ENCODE measurements at places on chromosomes 1 and 21.
A peak's percentile ranks its signal among the peaks of the same experiment; 100 is the strongest.

DNA sequence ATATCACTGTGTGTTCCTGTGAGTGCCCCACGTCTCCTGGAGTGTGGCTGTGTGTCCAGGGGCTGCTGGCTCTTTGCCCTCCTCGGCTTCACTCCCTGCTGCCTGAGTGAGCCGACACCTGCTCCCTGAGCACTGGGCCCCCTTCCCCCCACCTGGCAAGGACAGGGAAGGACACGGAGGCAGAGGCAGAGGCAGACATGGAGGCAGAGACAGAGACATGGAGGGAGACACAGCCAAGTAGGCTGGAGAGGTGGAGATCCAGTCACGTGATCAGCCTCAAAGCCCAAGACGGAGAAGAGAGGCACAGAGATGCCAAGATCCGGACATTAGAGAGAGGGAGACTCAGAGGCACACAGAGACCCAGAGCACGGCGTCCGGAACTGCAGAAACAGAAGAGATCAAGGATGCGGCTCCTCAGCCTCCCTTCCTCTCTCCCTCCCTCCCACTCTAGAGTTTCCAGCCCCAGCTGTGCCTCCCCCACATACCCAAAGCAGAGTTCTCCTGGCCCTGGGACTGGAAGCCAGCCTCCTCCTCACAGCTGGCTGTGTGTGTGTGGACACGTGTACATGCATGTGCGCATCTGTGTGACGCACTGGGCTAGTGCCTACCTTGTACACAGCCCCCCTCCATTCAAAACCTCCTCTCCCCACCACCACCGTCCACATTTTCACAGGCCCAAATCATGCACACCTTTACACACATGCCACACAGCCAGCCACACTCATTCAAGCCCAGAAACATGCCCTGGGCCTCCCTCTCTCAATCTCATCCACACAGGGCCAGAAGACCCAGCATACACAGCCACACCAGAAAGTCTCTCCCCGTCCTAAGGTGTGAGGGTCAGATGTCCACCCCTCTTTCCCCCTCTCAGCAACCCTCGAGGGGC, 39.1 kb upstream of the WASF2 start:
- DNase-seq, result no peak

- no peak for DNase-seq
These were observed 462.8 kb downstream of the PTPRC start for GRCh38 chr1:199101635-199102034.

- no peak for DNase-seq
These were observed 52.2 kb upstream of the PRDX6 start for GRCh38 chr1:173424782-173425407.

GRCh38 chr1:23527900-23528249, 3.2 kb downstream of the E2F2 start:
- no peak for DNase-seq

- DNase-seq, result no peak
These were observed 71.8 kb upstream of the PKN2 start for GRCh38 chr1:88612292-88612691.

DNA sequence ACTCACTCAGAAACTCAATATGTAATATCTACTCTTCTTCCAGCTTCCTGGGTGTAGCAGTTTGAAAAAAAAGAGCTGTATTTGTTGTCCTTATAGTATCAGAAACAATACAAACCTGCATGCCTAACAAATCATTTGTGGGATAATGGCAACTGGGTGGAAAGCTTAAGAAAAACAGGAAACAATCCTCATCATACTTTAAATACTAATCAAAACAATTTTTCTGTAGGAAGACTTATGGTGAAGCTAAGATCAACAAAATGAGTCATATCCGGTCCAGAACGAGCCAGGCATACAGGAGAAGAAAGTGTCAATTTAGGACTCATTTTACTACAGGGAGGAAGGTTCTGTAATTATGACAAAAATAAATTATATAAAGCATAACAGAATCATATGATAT, 181.8 kb upstream of the ADGRL4 start:
- DNase-seq, result no peak

GRCh38 chr1:21857142-21857839, 45.2 kb downstream of the LDLRAD2 start:
- no peak for DNase-seq

- no peak for DNase-seq
These were observed 122.1 kb downstream of the EDEM3 start for GRCh38 chr1:184632415-184633175.

DNA sequence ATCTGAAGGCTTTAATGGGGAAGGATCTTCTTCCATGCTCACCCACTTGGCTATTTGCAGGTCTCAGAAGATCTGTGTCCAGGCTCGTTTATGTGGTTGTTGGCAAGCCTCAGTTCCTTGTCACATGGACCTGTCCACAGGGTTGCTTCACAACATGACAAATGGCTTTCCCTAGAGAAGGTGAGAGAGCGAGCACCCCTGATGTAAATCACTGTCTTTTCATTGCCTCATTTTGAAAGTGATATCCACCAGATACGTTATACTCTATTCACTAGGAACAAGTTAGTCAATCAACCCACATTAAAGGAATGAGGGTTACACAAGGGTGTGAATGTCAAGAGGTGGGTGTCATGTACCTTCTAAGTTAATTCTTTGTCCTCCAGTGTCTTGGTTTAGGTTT, 433.3 kb downstream of the RPS6KC1 start:
- DNase-seq, result no peak

- no peak for DNase-seq
These were observed 1.1 kb upstream of the TMEM167B start for GRCh38 chr1:109089242-109090015.

- no peak for DNase-seq
These were observed 9.8 kb upstream of the FCGR2A start for GRCh38 chr1:161495490-161495889.

DNA sequence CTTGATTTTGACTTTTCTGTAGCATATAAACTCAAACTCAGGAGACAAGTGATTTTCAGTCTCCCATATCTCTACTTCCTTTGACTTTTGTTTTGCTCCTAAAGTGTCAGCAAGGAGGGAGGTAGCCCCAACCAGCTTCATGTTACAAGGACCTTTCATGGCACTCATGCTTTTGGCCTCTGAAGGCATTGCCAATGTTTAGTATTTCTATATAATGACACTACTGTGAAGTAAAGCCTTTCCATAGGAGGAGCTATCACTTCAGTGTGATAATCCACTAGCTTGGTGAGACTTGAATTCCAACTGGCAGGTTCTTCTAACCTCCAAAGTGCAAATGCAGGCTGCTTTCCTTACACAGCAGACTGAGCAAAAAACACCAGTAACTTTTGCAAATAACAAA, 14.4 kb downstream of the COLGALT2 start:
- no peak for DNase-seq

DNA sequence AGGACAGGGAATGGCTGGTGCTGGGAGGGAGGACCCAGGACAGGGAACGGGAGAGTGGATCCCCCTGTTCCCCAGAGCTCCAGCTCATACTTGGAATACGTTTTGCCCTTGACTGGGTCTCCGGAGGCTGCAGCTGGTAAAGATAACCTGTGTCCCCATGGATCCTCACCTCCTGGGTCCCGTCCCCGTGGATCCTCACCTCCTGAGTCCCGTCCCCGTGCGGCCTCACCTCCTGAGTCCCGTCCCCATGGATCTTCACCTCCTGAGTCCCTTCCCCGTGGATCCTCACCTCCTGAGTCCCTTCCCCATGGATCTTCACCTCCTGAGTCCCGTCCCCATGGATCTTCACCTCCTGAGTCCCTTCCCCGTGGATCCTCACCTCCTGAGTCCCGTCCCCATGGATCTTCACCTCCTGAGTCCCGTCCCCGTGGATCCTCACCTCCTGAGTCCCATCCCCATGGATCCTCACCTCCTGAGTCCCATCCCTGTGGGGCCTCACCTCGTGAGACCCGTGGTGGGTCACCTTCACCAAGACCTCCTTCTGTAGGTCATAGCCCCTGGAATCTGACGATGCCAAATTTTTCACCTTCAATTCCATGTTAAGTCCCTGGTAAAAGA, 61.4 kb downstream of the SCCPDH start:
- no peak for DNase-seq

DNA sequence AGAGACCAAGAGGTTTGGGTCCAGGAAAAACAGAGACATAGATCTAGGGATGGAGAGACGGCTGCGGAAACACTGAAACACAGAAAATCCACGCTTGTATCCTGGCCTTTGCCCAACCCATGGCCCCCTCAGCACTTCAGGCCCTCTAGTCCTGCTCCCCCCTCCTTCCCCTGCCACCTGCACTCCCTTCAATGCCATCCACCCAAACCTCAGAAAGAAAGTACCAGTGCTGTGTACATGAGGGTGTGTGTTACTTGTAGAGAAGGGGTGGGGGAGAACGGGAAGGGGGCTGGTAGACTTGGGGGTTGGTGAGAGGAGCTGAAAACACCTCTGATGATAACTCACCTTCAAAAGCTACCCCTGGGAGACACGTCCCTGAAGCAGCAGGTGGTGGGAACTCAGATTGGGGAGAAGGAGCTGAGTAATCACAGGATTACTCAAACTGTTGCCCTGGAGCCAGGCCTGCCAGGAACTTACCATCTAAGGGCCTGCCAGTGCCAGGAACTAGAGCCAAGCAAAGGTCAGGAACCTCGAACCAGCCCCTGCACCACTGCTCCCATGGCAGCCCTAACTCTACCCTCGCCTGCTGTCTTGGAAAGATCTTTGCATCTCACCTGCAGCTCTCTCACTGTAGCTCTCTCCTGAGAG, 11.5 kb downstream of the RORC start:
- DNase-seq, result no peak

DNA sequence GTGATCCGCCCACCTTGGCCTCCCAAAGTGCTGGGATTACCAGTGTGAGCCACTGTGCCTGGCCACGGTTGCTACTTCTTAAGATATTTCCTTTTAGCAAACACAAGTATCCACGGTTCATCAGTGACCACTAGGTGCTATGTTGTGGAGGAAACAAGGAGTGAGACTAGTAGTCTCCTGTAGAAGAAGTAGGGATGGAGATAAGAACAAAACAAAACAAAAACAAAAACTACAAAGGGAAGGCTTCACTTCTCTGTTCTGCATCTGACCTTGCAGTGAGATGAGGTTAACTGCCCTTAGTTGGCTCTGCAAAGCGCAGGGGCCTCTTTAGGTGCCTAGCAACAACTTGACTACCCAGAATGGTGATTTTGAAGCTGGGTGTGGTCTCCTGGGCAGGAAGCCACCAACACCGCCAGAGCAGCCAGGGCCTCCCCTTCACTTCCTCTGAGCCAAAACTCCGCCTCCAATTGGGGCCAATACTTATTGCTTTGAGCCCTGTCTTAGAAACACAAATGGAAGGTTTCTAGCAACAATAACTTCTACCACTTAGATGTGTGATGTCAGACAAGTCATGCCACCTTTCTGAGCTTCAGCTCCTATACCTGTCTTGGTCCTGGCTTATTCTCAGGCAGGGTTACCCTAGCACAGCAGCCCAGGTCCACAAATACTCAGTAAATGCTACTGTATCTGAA, 12.8 kb upstream of the CDC42 start:
- peak; percentile 66 for DNase-seq

- no peak for DNase-seq
These were observed 89.7 kb downstream of the C21orf91 start for GRCh38 chr21:17729455-17729854.

DNA sequence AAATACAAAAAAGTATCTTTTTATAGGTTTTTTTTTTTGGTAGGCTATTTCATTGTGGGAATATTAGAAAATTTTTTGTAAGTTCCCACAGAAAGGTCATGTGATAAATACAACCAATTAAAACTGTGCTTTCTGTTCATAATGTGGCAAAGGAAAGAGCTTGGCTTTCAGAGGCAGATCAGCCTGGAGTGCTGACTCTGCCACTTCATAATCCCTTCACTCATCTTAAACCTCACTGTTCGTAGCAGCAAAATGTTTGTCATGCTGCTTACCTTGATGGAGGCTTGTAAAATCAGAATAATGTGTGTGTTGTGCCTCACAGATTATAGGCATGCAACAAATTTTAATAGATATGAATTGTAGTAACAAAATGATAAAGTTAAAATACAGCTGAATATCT, 176.8 kb downstream of the ZP4 start:
- no peak for DNase-seq

DNA sequence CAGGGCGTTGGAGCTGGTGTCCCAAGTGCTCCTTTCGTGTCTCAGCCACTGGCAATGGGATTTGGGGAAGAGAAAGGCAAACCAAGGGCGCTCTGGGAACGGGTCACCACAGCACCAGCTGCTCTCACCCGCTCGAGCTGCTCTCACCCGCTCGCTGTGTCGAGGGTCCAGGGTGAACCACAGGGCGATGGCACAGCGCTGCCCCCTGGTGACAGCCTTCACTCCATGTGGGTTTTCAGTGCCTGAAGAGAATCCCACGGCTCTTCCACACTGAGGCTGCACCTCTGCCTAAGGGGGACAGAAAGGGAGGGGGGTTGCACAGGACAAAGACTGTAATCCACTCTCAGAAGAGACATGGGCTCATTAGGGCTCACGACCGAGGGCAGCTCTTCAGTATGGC, 7.1 kb upstream of the CLDN19 start:
- DNase-seq, result no peak

DNA sequence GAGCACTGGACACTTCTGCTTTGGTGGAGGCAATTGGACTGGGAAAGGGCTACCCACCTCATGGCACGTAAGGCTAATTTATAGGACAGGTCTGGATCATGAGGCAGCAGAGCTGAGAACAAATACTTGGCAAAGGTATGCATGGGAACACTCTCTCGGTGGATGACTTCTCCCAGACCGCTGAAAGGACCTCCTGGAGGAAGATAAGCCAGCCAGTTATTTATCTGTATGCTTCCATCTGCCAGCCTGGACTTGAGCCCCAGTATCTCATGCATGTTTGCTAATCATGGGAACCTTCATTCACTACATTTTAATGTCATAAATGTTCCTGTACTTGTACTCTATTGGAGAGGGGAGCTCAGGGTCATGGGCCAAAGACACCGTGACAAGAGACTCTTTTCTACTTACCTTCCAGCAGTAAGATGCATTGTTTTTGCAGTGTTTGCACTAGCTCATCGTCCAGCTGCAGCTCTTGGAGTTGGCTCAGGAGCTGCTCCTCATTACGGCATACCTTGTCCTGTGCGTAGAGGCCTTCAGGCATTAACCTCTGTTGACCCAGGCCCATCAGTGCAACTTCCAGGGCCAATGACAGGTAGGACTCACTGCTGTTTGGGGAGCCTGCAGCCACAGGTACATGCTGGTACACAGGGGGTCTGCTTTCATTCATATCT, 23.7 kb downstream of the UROD start:
- no peak for DNase-seq

DNA sequence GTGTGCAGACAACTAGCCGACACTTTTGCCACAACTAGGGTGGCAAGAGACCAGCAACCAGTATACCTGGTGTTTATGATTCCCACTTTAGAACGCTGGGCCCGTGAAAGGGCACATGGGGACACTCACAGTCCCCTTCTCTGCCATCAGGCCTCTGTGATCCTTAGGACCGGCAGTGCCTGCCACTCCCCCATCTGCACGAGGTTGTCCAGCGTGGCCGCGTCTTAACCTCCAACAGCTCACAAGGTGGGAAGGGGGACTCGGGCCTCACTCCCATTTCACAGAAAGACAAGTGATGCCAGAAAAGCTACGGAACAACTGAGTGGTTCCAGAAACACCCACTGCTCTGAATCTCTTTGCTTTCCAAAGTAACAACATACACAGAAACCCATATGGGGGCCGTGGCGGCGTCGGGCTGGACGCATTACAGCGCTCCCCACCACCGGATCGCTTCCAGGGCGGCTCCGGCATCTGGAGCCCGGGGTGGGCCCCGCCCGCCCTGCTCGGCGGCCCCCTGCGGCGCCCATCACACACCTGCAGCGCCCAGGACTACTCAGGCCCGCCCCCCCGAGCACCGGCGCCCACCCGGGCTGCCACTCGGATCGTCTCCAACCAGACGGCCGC, 1.0 kb downstream of the ZNF496 start:
- no peak for DNase-seq

All from stimulated activated CD8-positive, alpha-beta memory T cell treated with anti-CD3 and anti-CD28 coated beads, Interleukin-4, amount 100 ng/mL, for 1 hour (primary cell).